Stimulated activated CD8-positive, alpha-beta memory T cell treated with anti-CD3 and anti-CD28 coated beads, Interleukin-2, amount 100 ng/mL, for 48 hours (primary cell): ENCODE measurements at places on chromosomes 16 and 17.

DNA sequence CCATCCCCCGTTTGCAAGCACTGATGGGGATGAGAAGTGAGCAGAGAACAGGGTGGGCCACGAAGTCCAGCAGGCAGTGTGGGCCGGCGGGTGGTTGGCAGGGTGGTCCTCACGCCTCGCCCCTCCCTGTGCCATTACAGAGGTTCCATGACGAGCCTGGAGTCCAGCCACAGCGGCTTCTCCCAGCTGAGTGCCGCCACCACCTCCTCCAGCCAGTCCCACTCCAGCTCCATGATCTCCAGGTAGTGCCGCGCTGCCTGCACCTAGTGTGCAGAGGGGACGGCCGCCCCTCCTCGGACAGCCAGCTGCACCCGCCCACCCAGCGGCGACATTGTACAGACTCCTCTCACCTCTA, 73.0 kb downstream of the SEC14L1 start:
- no peak for DNase-seq

DNA sequence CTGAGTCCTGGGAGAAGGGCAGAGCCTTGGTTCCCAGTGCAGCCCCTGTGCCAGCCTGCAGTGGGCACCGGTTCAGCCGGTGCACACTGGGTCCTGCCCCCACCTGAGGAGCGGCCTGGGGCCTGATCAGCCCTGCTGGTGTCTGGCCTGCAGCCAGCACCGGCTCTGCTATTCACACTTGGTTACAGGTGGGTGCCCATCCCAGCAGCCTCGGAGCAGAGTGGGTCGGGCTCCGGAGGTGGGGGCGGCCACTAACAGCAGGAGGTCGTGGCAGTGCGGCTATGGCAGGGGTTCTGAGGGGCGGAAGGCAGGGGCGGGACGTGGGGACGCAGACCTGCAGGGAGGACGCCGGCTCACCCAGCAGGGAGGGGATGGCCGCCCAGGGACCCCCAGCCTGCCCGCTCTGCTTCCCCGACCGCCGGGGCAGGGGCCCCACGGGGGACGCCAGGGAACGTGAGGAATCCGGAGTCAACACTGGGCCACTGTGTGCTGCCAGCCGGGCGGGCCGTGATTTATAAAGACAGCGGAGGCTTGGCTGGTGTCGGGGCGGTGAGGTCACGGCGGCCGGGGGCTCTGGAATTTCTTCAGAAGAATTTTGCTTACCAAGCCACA, 20.3 kb downstream of the METRNL start:
- no peak for DNase-seq

DNA sequence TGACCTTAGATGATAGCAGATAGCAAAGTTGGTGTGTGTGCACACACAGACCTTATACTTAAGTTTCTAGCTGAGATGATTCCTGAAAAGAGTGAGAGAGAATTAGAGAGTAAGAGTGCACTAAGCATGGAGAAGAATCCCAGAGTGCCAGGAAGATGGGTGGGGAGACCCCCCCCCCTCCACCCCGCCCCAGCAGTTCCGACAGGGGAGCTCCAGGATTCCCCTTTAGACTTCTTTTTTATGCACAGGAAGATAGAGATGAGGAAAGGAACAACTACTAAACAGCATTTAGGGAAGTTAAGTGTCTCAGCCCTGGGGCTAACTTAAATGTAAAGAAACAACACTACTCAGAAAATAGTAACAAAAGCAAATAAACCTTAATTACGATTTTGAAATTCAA, 878.0 kb upstream of the GOT2 start:
- DNase-seq, result no peak

- DNase-seq, result no peak
These were observed 39.5 kb upstream of the ATP2A3 start for GRCh38 chr17:4003501-4004421.

GRCh38 chr17:64718058-64718457, 56.0 kb upstream of the SMURF2 start:
- no peak for DNase-seq

DNA sequence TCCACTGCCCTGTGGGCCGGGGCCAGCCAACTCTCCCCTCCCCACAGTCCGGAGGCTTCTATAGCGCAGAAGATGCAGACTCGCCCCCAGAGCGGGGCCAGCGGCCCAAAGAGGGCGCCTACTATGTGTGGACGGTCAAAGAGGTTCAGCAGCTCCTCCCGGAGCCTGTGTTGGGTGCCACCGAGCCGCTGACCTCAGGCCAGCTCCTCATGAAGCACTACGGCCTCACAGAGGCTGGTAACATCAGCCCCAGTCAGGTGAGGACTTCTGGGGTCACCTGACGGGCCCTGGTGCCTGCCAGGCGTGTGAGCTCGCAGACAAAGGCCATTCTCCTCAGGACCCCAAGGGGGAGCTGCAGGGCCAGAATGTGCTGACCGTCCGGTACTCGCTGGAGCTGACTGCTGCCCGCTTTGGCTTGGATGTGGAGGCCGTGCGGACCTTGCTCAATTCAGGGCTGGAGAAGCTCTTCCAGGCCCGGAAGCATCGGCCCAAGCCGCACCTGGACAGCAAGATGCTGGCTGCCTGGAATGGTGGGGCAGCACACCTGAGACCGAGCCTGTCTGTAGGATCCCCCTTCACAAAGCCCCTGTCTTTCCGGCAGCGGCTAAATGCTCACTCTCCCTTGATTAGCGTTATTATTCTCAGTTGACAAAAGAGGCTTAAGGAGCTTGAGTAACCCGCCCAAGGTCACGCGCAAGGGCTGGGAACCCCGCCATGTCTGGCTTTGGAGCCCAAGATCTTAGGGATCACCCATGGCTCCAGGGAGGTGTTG, 3.9 kb downstream of the SPATA20 start:
- DNase-seq, result no peak

- no peak for DNase-seq
These were observed 2.4 kb downstream of the TNRC6A start for GRCh38 chr16:24731722-24732419.

DNA sequence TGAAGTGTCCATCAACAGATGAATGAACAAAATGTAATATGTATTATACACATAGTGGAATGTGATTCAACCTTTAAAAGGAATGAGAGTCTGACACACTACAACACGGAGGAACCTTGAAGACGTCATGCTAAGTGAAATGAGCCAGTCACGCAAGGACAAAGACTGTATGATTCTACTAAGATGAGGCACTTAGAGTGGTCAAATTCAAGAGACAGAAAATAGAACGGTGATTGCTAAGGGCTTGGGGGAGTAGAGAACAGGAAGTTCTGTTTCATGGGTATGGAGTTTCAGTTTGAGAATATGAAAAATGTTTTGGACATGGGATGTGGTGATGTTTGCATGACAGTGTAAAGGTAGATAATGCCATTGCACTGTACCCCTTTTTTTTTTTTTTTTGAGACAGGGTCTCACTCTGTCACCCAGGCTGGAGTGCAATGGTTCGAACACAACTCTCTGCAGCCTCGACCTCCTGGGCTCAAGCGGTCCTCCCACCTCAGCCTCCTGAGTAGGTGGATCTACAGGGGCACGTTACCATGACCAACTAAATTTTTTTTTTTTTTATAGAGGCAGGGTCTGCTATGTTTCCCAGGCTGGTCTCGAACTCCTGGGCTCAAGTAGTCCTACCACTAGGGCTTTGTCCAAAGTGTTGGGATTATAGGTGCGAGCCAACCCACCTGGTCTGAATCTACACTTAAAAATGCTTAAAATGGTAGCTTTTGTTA, 2.9 kb upstream of the CCDC102A start:
- no peak for DNase-seq

- no peak for DNase-seq
These were observed 3.9 kb upstream of the CDT1 start for GRCh38 chr16:88799569-88800276.

- DNase-seq, result no peak
These were observed 1461.2 kb upstream of the CDH8 start for GRCh38 chr16:63497408-63497807.

GRCh38 chr17:54901230-54901822, 674 bp downstream of the TOM1L1 start:
- no peak for DNase-seq

DNA sequence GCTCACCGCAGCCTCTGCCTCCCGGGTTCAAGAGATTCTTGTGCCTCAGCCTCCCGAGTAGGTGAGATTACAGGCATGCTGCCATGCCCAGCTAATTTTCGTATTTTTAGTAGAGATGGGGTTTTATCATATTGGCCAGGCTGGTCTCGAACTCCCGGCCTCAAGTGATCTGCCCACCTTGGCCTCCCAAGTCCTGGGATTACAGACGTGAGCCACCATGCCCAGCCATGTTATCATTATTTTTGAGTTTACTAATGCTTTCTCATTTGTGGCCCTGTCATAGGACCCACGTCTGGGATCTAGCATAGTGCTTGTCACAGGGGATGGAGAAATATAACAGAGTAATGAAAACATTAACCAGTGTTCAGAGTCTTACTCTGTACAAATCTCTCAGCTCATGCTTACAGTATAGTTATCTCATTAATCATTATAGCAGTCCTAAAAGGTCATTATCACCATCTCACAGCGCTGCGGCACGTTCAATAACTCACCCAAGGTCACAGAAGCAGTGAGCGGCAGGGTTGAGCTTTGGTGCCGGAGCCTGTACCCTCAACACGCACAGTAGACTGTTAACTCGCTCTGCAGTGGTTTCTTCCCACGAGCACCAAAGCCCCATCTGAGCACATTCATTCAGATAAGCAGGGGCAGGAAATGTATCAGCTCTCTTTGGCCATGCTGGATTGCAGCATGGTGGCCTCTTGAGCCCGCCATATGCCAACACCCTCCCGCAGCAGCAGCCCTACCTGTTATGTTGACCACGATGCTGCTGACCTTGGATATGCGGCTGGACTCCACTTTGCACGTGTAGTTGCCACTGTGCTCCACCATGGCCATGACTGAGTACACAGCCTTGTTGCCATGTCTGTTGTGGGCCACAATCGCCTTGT, 21.4 kb downstream of the PECAM1 start:
- DNase-seq, result no peak

DNA sequence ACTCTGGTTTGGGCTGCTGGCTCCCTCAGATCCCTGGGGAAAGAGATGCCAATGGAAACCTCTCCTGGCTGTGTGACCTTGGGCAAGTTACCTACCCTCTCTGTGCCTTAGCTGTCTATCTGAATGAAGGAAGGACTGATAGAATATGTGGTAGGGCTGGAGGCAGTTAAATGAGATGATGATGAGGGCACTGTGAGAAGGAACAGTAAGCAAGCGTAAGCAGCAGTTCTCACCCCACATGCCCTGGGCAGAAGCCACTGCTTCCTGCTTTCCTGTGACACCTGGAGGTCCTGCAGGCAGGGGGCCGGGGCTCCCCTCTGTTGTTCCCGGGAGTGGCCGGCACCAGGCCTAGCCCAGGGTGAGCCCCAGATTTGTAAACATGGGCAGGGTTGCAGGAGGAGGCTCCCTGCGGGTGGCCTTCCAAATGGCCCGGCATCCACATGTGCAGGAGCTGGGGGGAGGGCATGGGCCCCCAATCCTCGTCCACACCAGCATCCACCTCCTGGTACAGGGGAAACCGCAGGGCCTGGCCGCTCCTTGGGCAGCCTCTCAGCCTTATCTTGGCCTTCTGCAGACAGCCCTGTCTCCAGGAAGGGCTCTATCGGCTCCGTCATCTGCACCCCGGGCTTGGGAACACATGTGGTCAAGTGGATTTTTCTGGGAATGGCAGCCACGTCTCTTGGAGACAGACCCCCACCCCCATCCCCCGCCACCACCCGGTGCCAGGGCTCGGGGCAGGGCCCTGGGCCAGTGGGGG, 235.6 kb upstream of the GSE1 start:
- no peak for DNase-seq

DNA sequence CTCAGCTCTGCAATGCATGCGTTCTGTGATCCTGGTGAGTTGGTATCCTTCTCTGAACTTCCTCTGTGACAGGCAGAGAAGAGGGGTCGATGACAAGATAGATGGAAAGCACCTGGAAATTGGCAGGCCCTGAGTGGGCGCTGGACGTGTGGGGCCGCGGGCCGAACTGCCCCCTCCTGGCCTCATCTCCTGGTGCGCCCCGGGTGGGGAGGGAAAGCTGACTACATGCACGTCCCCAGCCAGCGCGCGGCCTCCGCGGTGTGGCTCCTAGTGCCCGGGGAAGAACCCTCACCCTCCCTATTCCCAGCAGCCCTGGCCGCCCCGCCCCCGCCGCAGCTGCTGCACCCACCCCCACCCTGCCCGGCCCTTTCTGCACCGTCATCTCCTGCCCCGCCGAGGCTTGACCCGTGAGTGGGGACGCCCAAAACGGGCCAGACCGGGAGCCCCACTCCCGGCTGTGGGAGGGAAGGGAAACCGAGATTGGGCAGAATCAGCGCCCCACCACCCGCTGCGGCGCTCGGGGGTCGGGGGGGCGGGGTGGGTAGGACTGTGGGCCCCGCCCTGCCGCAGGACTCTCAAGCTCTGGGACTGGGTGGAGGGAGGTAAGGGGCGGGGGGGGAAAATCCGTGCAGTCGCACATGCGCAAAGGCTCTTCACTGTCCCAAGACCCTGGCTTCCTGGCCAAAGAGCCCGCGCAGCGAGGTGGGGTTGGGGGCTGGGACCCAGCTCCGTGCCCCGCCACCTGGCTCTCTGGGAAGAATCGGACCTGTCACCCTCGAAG, at the start of gene NOL3:
TSS of gene NOL3 (plus strand) at position 371 of the 781 bp plus-strand sequence.
- DNase-seq, result no peak

DNA sequence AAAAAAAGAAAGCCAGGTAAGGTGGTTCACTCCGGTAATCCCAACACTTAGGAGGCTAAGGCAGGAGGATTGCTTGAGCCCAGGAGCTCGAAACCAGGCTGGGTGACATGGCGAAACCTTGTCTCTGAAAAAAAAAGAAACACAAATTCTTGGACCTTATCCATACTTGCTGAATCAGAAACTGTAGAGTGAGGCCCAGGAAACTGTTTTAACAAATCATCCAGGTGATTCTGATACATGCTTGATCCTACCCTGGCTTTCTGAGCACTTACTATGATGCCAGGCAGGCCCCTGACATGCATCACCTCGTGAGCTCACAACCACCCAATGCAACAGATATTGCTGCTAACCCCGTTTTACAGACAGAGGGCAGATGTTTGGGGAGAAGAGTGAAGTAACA, 4.0 kb upstream of the NAE1 start:
- DNase-seq, result no peak

- DNase-seq, result no peak
These were observed 27.2 kb downstream of the MGRN1 start for GRCh38 chr16:4651827-4652226.

- no peak for DNase-seq
These were observed 41.1 kb downstream of the KIAA0753 start for GRCh38 chr17:6599364-6599763.

DNA sequence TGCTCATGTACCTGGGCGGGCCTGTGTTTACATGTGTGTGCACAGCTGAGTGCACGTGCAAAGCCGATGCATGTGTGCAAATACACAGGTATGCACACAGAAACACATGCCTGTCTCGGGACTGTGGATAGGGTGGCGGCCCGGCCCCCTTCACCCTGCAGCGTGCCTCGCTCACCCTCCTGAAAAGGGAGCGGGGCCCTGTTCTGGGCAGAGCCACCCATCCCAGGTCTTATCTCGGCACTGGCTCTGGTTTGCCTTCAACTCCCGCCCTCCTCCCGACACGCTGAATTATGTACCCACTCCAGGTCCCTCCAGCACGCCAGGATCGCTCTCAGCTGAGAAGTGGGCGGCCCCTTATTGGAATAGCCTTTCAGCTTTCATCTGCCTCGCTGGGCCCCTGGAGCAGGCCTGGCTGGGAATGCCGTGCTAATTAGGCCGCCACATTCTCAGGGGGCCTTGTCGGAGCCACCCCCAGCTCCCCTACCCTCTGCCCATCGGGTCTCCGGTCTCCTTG, 77.8 kb downstream of the RTN4RL1 start:
- no peak for DNase-seq

GRCh38 chr16:29686740-29687332, 7.9 kb downstream of the QPRT start:
- no peak for DNase-seq
